Posterior vena cava (tissue), 2 donors: ENCODE measurements at places on chromosomes 3 and 15. TPM values are rescaled to one million over a fixed set of nuclear protein-coding genes. Genes with fewer than 3 reads are reported as not detected.
A peak's percentile ranks its signal among the peaks of the same experiment; 100 is the strongest.

Gene ANKRD34C
- total RNA-seq: 0.19 TPM

DNA sequence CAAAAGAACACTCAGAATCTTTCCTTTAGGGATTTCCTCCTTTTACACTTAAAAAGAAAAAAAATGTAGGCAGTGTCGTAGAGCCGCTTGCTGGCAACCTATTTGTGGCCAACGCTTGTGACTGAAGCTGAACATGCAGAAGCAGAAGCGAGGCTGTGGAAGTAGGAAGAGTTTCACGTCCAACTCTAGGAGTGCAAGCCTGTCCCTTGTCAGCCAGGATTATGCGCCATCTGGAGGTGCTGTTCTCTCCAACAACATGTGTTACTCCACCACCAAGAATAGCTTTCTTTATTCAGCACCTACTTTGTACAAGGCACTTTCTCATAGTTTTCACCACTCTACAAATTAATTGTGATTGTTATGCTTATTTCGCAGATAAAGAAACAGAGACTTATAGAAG is 223.2 kb upstream of the LMCD1 start:
- DNase-seq: no peak

Gene PYGO1
- 15.4 TPM for total RNA-seq

DNA sequence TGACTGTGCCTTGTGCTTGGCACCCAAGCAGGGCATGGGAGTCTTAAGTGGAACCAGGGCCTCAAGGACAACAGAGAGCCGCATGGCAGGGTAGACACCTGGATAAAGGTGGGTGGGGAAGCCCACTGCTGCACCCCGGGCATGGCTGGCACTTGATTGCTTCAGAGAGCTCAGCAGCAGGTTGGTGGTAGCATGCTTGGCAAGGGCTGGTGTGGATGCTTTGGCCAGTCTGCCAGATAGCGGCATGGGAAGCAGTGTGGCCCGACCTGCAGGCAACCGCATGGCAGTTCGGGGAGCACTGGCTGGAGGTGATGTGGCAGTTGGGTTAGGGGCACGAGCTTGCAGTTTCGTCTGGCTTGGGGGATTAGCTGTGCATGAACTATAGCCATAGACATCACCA is 2.5 kb downstream of the CCDC71 start:
- no peak for DNase-seq

GRCh38 chr15:31554261-31554660 is 227.6 kb downstream of the KLF13 start:
- peak; percentile 95 for DNase-seq

GRCh38 chr3:115245438-115245837 is 98.3 kb upstream of the ZBTB20 start:
- peak; percentile 82 for DNase-seq

- DNase-seq: no peak
Measured at GRCh38 chr3:159914426-159914825, 74.2 kb upstream of the IL12A start.

DNA sequence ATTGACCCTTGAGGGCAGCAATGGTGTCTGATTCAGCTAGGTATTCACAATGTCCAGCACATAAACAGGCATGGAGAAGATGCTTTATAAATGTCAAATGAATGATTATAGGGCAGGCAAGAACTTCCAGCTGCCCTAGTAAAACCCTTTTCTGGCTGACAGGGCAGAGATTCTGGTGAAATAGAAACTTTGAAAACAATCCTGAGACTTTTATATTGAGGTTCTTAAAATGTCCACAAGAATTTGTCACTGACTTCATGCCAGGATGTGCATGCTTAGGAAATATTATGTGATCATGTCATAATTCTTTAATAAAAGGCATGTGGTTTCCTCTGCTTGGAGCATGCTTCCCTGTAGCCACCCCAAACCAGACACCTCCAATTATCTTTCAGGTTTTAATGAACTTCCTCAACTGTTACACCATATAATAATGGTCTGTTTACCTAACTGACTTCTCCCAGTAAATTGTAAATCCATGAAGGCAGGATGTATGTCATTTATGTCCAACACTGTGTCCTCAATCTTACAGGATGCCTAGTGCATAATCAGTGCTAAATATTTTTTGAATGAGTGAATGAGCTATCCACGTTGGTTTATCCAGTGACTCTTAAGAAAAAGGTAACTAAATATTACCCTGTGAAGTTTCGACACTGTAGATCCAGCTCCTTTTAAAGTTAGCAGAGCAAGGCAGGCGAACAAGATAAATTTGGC is 43.4 kb upstream of the CLRN1 start:
- no peak for DNase-seq

Gene RAB7A
- 216 TPM for total RNA-seq

Gene SLC25A26
- total RNA-seq: 16.4 TPM

DNA sequence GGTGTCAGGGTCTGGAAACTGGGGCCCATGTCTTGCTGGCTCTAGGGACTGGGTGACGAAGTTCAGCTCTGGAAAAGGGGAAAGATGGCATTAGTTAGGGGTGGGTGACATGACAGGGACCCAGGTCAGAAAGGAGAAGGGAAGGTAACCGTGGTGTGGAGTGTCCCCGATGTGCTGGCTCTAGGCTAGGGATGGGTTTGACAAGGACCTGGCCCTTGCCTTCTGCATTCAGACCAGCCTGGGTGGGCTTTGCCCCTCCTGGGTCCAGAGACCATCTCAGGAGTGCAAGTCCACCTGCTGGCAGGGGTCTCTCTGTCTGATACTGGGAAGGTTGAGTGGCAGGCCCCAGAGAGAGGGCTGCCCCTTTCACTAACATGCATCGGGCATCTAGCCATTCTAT is 28.7 kb upstream of the ATP2B2 start:
- peak; percentile 42 for DNase-seq

GRCh38 chr3:7607676-7608075 is 746.8 kb downstream of the GRM7 start:
- DNase-seq: no peak
